ENCODE measurements at places on chromosomes 6 and 20.

- peak; percentile 48 for DNase-seq
Measured at GRCh38 chr20:13147071-13147963, 73.8 kb upstream of the ISM1 start.

DNA sequence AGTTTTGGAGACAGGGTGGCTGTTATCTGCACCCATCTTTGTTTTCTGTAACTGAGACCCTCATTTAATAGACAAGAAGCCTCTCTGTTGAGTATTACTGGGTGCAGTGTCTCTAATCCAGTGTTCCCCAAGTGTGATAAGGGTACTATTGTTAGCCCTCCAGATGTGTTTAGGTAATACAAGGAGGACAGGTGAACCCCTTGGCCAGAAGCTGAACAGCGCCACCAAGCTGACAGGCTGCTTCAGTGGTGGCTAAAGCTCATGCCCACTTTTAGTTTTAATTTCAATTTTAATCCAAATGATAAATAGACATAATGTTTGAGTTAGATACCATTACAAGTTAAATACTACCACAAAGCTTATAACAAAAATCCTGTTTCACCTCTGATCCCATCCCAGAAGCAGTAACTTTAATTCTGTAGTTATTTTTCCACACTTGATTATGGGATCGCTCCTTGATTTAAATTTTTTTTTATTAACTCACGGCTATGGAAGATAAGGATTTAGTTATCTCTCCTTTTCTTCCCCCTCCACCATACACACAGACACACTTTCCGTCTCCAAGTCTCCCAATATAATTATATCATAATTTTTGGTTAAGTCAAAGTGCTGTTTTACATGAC, 8.4 kb upstream of the STK35 start:
- no peak for DNase-seq

DNA sequence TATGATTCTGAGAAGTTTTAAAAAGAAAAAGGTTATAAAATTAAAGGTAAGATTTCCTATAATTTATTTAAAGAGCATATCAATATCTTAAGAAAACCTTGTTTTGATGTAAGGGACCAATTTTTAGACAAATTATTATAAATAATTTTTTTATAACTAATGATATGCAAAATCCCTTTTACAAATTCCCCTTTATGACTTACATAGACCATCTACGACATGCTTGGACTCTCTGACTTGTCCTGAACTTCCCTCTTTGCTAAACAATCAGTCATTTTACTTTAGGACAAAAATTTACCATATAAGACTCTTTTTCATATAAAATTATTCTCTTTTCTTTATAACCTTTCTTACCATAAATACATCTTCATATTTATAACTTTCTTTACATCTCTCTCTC, 15.3 kb upstream of the ANGPT4 start:
- no peak for DNase-seq

DNA sequence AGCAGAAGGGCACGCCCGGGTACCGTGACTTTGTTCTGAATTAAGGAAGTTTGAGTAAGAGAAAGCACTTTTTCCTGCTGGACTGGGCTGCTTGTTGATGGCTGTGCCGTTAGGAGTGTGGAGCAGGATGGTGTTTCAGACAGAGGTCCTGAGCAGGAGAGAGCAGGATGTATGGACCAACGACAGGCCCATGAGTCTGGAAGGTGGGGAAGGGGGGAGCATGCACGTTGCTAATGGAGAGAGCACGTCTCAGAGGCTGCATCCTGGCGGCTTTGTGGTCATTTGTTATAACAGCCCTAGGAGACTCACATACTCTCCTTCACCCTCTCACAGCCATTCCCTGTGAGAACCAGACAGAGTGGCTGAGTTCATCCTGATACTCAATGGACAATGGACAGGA, 56.8 kb downstream of the PHACTR3 start:
- no peak for DNase-seq

DNA sequence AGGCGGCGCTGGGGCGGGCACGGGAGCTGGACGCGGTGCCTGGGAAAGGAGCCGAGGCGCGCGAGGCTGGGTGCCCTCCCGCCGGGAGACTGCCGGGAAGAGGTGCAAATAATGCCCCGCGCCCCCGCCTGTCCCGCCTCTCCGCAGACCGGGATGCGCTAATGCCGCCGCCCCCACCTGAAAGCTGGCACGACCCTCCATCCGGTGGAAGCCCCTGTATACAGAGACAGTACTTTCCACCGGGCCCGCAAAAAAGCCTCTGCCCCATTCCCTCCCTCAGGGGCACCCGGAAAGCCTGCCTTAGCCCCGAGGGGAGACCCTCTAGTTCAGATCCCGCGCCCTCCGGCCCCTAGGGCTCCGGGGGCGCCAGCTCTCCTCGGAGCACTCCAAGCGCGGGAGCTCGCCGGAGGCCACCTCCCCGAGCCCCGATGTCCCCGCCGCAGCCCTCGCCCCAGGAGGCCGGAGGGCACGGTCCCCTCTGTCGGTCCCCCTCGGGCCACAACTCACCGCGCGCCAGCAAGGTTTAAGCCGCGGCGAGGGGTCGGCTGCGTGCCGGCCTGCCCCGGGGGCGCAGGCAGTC, 1.2 kb downstream of the GRM4 start:
- DNase-seq, result no peak

DNA sequence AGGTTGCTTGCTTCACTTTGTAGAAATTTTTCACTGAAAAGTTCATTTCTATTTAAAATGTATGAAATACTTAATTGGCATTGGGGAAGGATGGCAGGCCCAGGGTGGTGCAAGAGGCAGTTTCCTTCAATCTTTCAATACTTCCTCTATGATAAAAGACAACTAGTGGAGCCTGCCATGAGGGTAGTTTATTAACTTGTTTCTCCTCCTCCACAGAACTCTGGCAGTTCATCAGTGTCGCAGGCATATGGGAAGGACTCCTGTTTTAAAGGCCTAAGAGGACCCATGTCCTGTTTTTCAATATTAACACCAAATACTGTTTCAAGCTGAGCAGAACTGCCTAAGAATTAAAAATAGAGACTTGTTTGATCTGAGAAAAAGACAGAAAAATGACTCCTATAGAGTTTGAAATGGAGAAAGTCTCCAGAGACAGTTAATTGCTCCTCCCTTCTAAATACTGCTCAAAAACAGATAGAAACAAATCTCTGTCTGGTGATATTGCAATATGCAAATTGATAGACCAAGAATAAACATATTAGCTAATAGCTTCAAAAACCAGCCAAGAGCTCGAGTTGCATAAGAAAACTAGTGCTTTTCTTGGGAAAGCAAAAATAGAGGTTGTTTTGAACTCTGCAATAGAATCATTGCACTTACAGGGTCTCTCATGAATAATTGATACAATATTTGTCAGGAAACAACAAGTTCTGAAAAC, 665.7 kb upstream of the SLC35B3 start:
- DNase-seq, result no peak

DNA sequence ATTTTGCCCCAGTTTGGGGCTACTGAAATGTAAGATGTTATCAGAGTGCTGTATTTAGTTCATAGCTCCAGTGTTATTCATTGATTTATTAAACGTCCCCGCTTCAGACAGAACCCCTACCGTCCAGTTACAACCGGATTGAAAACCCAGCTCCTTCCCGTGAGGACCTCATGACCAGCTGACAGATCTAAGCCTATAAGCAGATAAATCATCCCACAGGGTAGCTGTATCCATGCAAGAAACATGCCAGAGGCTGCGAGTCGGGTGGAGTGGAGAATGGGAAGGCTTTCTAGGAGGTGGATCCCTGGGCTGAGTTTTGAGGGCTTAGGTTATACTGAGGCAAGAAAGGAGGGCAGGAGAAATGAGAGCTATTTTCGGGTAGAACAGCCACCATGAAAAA, 260.0 kb downstream of the ARID1B start:
- no peak for DNase-seq

DNA sequence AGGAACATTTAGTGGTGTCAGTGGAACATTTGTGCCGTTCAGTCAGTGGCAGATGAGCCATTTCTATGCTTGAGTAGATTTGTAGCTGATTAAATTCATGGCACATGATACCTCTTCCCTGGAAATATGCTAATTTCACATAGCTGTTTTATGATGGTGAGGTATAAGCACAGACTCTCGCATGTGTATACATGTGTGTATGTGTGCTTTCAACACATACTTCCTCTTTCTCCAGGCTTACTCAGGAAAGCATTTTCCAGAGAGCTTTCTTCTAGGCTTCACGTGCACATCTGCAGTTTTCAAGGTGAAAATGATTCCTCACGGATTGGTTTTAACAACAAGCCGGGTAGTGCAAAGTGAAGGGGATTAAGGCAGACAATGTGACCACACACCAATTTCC, 396.5 kb downstream of the HDGFL1 start:
- DNase-seq, result no peak

DNA sequence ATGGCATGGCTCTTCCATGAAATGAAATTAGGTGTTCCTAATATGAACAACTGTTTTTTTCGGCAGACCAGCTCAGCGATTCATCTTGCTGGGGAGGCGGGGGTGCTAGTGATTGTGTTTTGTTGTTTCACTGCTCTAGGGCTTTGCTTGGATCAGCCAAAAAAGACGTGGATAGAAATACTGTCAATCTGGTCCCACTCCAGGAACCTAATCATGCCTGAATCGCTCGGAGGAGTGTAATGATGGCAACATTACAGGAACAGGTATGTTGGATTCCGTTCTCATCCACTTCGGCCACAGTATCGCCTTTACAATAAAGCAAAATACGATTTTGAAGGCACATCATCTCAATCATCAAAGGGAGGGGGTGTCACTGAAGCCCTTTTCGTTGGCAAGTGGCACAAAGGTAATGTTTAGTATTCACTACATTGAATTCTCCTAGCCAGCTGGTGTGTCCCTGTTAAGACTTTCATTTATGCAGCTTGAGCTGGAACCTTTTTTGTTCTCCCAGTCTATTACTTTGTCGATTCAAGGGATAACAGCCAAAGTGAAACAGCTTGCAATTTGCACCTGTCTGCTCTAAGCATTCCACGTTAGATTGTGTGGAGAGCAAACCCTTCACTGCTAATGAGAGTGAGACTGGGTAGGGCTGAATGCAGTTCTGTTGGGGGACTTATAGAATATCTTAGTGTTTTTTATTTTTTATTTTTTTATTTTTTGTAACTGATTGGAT, 477.7 kb downstream of the TFAP2A start:
- DNase-seq, result no peak

- peak; percentile 9 for DNase-seq
Measured at GRCh38 chr6:99344289-99344688, 5.2 kb downstream of the FAXC start.

- DNase-seq, result peak; percentile 64
Measured at GRCh38 chr6:105882121-105882803, 203.9 kb upstream of the PRDM1 start.

DNA sequence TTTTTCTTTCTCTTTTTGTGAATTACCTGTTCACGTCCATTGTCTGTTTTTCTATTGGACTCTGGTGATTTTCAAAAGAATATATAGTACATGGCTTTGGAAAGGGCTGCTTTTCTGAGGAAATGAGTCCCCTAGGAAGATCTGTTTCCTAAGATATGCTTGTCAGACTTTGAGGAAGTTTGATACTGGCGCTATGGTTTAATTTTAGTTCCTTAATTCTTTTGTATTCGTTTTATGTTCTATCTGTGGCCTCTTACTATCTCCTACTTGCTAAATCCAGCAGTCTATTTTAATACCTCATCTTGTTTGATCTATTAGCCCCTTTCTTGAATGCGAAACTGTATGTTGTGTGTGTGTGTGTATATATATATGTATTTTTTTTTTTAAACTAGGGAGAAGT, 101.9 kb downstream of the LIN28B start:
- no peak for DNase-seq

GRCh38 chr6:63418741-63419140, 99.0 kb upstream of the LGSN start:
- no peak for DNase-seq

DNA sequence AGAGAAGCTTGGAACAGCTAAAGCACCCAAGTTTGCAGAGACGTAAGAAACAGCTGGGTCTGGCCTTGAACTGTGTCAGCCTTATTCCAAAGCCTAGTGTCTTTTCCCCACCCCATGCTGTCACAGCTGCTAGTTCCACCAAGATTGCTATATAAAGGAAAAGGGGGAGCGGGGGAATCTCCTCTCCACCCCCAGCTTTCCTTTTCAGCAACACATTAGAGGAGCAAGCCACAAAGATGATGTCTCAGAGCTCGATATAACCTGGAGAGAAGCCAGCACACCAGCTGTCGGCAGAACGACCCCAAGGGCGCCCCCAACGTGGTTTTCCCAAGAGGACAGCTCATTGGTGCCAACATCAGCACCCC, 36.5 kb downstream of the ATP9A start:
- DNase-seq, result peak; percentile 86

DNA sequence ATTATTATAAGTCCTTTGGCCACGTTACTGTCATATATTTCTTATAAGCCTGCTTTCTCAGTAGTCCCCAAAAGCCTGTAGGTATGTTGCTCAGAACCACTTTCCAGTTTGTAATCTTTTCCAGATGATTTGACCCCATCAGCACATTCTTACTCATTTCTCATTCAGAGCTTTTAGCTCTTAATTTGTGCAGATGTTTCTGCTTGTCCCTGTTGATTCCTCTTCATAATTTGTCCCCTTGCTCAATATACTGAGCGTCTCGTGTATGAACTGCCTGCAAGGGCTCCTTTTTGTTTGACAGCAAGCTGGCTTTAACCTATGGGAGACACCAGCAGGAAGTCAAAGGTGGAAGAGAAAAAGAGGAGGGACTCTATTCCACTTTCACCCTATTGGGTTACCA, 733.8 kb upstream of the GJE1 start:
- DNase-seq, result peak; percentile 27

DNA sequence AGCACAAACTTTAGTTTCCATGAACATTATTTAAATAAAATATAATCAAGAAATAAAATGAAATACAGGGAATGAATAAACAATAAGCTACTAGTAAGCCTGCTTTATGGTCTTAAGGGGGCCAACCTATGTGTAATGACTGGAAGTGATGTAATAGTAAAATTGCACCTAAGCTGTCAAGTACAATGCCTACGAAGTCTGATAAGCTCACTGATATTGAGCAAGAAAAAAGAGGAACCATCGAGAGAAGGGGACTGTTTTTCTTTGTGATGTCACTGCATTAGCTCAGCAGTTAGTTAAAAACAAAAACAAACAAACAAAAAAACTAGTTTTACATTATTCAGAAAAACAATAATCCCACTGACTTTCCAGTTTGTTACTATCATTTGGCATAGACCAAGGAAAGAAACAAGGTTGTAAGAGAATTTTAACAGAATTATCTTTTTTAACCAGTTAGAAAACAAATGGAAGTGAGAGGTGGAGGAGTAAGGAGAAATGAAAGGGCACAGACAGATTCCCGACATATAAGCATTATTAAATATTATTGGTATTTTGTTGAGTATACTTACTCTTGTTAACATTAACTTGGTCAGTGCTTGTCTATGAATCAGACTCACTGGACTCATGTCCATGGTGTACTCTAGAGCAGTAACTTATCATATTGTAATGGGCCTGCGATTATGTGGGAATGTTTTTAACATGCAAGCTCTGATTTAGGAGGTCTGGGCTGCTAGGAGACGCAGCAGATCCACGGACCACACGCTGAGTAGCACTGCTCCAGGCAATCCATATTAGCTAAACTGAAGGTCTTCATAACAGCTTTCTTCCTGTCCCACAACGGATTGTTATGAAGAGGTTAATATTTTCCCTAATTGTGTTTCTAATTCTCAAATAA, 99.6 kb upstream of the HMGCLL1 start:
- DNase-seq, result no peak

GRCh38 chr20:31815408-31816188, 3.6 kb upstream of the MYLK2 start:
- peak; percentile 49 for DNase-seq

All from muscle of back (tissue), 13 donors.